ENCODE measurements at places on chromosomes 4 and X. TPM values are rescaled to one million over a fixed set of nuclear protein-coding genes. Genes with fewer than 3 reads are reported as not detected.
A peak's percentile ranks its signal among the peaks of the same experiment; 100 is the strongest.

The NXF2B gene
- total RNA-seq: not detected

DNA sequence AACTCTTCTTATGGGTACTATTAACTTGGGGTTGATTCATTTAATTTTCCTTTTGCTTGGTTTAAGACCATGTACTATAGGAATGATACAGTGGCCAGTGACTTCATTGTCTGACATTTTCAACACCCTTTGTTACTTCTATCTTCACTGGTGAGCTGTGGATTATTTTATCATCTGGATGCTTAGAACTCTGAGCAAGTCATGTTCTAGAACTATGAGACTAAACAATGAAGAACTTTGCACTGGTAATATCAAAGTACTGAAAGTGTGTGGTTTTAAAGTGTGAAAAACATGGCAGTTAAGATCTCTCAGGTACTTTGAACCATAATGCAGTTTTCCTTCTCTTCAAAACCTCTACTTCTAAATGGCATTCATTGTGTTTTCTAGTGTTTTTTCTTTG lies 47.8 kb downstream of the MAP7D3 start:
- DNase-seq: no peak

DNA sequence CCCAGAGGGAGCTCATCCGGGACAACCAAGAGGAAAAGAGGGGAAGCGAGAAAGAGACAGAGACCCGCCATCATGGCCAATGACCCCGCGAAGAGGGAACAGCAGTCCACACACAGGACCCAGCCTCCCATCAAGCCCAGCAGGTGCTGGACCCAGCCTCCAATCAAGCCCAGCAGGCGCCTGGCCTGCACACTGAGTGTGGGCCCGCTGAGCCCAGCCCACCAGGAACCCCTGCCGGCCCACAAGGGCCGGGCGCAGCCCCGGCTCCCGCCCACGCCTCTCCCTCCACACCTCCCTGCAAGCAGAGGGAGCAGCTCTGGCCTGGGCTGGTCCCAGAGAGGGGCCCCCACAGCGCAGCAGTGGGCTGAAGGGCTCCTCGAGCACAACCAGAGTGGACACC lies 391.1 kb downstream of the IDS start:
- DNase-seq: no peak

- peak; percentile 71 for DNase-seq
These were observed 795 bp upstream of the SH3KBP1 start for GRCh38 chrX:19887911-19888879.

- DNase-seq: no peak
These were observed 23.7 kb upstream of the NUDT6 start for GRCh38 chr4:122946142-122946541.

DNA sequence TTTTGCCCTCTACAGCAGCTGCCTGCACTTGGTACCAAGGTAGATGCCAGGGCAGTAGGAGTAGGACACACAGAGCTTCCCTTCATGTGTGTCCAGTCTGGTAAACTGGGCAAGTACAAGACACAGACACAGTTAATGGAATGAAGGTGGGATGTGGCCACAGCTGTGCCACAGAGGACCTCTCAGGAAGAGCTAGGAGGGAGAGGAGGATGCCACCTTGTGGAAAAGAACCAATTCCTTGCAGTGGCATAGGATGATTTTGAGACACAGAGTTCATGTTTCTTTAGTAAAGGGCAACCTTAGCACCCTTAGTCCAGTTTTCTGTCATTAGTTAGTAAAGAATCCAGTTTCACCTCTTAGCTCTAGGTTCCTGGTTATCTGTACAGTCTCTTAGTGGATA lies 36.3 kb upstream of the TBC1D14 start:
- peak; percentile 34 for DNase-seq

DNA sequence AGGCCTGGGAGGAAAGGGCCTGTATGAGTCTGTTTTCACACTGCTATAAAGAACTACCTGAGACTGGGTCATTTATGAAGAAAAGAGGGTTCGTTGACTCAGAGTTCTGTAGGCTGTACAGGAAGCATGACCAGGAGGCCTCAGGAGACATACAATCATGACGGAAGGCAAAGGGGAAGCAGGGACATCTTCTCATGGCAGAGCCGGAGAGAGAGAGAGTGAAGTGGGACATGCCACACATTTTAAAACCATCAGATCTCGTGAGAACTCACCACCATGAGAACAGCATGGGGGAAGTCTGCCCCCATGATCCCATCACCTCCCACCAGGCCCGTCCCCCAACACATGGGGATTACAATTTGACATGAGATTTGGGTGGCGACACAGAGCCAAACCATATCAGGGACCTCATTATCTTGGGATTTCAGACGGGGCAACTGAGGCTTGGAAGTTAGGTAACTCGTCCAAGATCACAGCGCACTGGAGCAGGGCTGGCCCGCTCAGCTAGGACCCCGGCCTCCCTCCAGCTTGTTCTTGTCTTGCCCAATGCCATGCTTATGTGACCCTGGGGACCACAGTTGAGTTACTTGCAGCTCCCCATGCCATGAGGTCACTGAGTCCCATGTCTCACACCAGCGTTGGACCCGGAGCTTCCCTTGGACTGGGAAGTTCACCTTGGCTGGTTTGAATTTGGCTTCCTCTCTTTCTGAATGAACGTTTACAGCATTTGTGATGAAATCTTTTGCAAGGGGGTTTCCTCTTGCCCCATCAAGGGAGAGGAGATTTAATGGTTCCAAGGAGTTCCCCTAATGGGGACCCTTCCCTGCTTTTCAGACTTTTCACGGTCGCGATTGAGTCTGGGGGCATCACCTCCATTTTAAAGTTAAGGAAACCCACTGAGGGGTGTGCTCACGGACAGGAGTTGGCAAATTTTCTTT lies 18.1 kb downstream of the HTRA3 start:
- no peak for DNase-seq

DNA sequence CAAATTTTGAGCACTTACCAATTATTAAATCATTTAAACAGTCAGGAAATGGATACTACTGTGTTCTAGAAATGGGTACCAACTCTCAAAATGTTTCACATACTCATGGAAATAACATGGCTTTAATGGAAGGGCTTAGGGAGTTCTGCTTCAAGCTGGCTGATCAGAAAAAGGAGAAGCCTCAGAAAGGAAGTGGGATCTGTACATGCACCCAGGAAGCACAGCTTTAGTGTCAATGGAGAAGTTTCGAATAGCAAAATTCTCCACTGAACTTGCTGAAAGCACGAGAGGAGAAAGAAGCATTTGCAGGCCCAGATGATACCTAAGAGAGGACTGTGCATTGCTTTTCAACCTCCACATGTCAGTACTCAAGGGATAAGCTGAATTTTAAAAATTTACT lies 11.1 kb upstream of the HS3ST1 start:
- no peak for DNase-seq

GRCh38 chr4:173167758-173168395 lies 734 bp upstream of the GALNT7 start:
- peak; percentile 60 for DNase-seq

- no peak for DNase-seq
These were observed 86.6 kb downstream of the STK32B start for GRCh38 chr4:5137927-5138326.

DNA sequence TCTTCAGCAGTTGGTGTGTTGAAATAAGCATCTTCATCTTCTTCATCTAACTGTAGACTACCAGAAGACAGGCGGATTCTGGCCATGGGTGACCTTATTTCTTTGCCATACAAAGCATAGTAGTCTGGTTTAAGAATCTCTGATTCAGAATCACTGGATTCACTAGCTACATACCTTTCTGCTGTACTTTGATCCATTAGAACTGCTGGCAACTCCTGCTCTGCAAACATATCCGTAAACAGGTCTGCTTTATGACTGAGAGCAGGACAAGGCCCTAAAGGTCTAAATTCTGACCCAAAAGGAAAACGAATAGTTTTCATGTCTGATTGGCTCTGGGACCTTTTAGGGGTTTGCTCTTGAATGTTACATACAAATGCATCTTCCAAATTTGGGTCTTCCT lies 49.9 kb downstream of the FRMD7 start:
- DNase-seq: no peak

DNA sequence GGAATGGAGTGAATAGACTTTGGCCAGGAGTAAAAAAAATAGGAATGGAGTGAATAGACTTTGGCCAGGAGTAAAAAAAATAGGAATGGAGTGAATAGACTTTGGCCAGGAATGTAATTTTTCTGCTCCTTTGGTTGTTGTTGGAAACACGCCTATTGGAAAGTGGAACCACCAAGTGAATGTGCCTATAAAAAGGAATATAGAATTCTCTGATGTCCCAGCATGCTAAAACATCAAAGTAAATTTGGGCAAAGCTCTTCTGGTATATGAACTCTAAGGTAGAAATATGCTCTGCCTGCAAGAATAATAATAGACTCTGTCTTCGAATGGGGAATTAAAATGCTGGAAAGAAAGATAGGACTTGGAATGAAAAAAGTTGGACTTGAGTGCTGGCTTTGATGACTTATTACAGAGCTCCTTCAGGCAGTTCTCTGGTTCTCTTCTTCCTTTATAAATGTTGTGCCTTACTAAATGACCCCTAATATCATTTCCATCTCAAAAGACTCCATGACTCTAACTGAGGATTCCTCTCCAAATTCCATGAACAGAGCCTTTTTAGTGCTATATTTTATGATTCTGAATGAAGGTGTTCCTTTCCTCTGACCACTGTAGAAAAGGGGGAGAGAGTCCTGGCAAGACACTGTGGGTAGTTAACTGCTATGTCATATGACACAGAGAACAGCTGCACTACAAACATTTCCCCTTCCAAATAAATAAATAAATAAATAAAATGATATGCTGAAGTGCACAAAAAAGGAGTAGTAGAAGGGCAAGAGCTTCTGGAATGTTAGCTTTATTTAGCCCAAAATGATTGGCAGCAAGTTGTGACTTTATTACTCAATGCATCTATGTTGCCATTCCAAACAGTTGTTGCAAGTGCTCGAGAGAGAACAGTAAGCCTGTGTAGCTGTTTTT lies 13.5 kb upstream of the GBA3 start:
- no peak for DNase-seq

GRCh38 chr4:40421839-40422708 lies 86.9 kb downstream of the CHRNA9 start:
- DNase-seq: no peak

DNA sequence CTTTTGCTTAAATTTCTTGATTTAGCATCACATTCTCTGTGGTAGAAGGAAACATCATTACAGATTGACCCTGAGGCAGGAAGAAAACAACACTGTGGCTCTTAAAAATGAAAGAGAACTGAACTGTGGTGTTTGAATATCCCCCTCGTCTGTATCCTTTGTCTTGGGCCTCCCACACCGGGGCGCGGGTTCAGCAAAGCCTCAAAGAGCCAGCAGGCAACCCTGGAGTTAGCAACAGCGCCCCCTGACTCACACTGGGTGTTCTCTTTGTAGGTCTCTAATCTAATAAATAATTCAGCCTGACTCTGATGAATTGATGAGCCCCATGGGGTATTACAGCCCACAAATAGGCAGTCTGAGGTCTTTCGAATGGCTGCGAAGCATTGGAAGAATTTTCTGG lies 46.1 kb upstream of the CTSO start:
- DNase-seq: no peak

The CISD2 gene
- 69.2 TPM for total RNA-seq

- DNase-seq: no peak
These were observed 69.6 kb downstream of the ENPP6 start for GRCh38 chr4:184147858-184148737.
